ENCODE measurements at places on chromosomes 6 and 20. TPM values are rescaled to one million over a fixed set of nuclear protein-coding genes. Genes with fewer than 3 reads are reported as not detected.

DNA sequence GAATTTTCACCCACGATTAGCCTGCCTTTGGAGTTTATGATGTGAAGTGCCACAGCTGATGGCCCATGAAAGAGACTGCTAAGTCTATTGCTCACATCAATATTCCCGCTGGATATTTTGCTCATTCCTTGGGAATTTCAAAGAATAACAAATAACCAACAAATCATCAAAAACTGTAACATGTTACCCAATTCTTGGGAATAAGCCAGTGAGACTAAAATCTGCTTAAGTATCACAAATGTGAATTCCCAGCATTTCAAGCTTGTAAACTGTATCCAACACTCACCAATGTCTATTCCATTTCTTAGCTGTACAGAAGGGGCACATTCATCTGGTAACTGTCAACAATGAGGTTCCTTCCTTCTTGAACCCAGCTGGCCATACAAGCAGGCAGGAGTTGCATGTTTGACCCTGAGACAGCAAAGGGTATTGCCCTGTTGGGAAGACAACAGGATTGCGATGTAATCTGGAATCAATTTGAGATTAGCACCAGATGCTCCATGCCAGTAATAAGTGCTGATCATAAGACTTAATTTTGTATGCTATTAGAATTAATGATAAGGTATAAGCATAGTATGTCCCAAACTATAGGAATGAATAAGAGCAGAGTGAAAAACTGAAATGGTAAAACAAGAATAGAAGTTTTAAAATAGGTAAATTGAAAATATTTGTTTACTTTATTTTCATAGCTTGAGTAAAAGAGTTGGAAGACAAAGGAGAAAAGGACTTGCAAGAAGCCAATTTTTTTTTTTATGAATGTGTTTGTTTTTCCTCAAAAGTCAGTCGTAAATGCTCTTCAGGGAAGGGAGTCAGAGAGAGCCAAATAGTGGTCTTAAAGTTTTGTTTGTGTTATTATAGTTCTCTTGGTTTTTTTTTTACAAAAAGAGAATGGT, 58.8 kb downstream of the RSPO3 start:
- no peak for DNase-seq

DNA sequence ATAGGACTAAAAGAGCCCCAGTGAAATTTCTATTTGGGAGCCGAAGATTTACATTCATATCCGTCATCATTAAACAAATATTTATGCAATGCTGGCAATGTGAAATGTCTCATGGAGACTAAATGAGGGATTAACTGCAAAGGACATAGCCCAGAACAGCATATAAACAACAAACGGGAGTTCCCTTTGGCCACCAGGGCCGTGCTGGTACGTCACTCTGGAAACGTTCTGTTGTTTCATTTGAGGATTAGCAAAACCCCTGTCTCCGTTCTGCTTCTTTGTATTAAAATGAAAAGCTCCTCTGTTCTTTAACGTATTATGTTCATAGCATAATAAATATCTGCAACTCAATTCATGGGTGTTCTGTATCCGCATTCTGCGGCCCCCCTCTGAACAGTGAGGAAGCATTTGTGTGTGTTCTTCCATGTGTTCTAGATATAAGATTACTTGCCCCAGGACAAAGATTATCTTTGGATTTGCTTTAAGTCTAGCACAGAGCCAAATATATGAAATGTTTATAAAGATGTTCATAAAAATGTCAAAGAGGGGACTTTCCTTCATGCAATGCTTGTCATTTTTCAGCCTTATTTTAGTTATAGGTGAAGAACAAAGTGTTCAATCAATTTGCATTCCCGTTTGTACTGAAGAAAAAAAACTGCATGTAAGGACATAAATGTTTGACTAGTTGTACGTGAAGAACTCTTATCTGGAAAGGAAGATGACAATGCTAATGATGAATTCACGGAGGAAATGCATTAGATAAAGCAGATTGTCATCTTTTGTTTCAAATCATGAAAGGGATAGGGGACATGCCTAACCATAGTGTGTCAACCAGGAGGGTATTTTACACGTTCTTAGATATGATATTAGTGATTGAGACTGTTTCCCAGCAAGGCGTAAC, 90.0 kb upstream of the TNFAIP3 start:
- DNase-seq: no peak

DNA sequence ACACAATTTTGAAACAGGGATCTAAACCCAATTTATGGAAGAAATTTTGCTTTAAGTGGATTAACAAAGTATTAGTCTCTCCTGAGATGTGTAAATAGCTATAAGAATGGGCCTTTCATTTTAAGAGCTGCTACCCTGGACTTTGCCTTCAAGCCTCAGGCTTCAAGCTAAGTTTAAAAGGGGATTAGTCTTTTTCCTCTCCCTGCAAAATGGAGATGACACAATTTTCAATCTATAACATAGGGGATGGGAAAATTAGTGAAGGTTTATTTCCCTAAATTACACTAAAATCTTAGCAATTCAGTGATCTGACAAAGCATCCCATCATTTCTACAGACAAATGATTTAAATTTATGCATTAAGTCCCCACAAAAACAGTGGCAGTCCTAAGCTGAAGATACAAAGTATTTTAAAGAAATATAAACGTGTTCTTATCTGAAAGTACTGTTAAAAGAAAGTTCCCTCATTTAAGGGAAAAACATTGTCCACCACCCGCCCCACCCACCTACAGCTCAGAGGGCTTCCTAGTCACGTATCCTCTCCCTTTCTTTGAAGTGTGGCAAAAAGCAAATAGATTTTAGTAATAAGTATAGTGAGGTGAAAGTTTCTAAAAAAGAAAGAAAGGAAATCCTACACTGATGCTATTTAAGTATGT, 14.5 kb downstream of the ARHGAP18 start:
- no peak for DNase-seq

- no peak for DNase-seq
Observed at GRCh38 chr6:110020888-110021287, 42.8 kb downstream of the GPR6 start.

DNA sequence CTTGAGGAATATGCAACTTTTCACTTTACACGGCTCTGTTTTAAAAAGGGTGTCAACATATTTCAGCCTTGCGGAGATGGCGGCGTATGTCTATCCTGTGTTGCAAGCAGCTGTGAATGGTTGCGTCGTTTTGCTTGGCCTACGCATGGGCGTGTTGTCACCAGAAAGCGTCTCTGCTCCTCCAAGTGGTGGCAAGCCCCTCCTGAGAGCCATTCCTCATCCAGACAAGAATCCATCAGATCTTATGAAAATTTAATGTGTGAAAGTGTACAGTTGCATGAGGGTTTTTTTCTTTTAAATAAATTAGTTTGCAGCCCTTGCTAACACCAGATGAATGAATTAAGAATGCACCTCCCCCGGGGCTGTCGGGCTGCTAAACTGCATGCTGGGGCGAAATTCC, 114.4 kb downstream of the PHACTR3 start:
- DNase-seq: no peak

- no peak for DNase-seq
Observed at GRCh38 chr6:20038410-20039204, 173.7 kb downstream of the MBOAT1 start.

- DNase-seq: no peak
Observed at GRCh38 chr6:7523922-7524321, 17.5 kb upstream of the DSP start.

GRCh38 chr6:144768551-144769075, 483.5 kb downstream of the UTRN start:
- DNase-seq: no peak

DNA sequence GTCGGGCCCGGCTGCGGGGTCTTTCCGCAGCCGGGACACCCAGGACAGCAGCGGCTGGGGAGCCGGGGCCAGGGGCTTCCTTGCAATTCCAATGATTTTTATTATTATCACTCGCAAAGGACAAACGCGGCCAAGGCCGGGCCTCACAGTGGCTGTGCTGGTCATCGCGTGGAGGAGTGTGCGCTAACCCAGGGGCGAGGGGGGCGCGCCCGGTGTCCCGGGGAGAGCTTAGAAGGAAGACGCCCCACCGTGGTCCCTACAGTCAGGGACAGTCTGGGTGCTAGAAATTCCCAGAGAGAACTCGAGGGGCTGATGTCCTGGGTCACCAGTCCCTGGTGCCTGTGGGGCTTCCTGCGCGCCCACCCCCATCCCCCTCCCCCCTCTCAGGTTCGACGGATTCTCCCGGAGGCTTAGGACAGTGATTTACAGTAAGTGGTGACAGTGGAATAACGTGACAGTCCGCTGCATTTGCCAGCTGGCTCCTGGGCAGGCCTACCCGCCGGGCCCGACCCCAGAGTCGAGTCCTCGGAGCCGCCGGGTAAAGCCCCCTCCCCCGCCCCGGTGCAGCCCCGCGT, 9.5 kb downstream of the FOXC1 start:
- no peak for DNase-seq

GRCh38 chr6:100592929-100593328, 128.2 kb upstream of the SIM1 start:
- DNase-seq: no peak

- DNase-seq: no peak
Observed at GRCh38 chr6:35166520-35166919, 25.4 kb upstream of the TCP11 start.

DNA sequence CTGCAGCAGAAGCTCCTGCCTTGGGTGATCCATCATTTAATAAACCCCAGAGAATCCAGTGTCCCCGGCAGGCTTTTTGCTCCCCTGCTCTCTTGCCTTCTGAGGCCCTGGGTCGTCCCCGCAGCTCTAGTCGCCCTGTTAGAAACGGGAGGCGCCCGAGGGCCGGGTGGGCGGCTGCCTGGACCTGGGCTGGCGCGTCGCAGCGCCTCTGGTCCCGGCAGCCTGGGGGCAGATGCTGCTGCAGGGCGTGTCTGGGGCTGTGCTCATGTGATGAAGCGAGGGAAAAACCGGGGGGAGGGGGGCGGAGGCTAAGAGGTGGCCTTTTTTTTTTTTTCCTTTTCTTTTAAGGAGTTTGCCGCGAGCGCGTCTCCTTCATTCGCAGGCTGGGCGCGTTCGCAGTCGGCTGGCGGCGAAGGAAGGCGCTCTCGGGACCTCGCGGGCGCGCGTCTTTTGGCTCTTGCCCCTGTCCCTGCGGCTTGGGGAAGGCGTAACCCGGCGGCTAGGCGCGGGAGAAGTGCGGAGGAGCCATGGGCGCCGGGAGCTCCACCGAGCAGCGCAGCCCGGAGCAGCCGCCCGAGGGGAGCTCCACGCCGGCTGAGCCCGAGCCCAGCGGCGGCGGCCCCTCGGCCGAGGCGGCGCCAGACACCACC, 394 bp downstream of the AKAP12 start:
- DNase-seq: peak; percentile 88

- DNase-seq: no peak
Observed at GRCh38 chr6:146851837-146852236, 253.1 kb downstream of the ADGB start.

RAET1E gene
- 0.18 TPM for total RNA-seq

CST2 gene
- total RNA-seq: 0.75 TPM

KIZ gene
- total RNA-seq: 22.0 TPM

METTL24 gene
- total RNA-seq: 12.5 TPM

C20orf202 gene
- not detected for total RNA-seq
